ENCODE measurements at places on chromosomes 4 and X.

- no peak for DNase-seq
Observed at GRCh38 chrX:118823263-118824172, at the start of gene ZCCHC12. ZCCHC12 (plus strand) TSS chrX:118823824; CDS start chrX:118825245, 1,421 bp downstream.

GRCh38 chr4:136524039-136524438 is 1008.3 kb downstream of the PCDH18 start:
- DNase-seq: no peak

- DNase-seq: no peak
Observed at GRCh38 chrX:518319-518718, 112.3 kb upstream of the SHOX start.

DNA sequence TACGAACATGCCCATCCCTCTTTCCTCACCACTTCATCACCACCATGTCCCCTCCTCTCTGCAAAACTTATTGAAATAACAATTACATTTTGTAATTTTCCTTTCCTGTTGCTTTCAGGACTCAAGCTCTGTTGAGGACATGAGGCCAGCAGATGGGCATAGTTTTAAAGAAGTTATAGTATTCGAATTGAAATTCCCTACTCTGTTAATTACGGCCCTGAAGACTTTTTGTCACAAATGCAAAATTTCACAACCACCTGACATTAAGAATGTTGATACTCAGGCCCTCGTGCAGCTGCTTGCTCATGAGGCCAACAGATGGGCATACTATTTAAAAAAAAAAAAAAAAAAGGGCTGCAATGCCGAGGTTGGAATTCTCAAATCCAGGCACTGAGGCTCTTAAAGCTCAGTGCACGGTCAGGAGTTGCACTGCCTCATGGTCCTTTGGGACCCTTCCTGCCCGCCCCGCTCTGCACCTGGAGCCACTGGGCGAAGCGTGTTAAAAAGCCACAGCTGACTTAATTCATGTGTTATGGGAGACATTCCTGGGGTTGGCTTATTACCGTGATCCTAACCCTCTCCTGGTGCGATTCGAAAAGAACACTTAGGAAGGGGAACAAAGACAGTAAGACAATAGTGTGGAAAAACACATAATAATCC is 34.2 kb upstream of the FAT1 start:
- DNase-seq: no peak
